ENCODE measurements at places on chromosomes 11 and 22.

DNA sequence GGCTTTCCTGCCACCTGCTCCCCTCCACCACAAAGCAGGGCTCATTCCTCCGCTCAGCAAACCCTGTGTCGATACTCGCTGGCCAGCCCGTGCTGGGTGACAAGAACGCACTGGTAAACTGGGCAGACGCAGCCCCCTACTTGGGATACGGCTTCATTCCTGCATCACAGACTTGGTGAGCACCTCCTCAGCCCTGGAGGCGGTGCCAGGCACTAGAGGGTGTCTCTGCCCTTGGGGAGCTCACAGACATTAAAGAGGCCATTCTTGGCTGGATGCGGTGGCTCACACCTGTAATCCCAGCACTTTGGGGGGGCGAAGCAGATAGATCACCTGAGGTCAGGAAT lies 6.0 kb downstream of the ZDHHC24 start:
- no peak for DNase-seq

GRCh38 chr11:68022531-68022930 lies 8.0 kb upstream of the NDUFS8 start:
- DNase-seq: no peak

- DNase-seq: no peak
Observed at GRCh38 chr11:102238391-102238821, 78.9 kb upstream of the BIRC3 start.

- no peak for DNase-seq
Observed at GRCh38 chr11:111531136-111531535, 9.4 kb upstream of the LAYN start.

- DNase-seq: no peak
Observed at GRCh38 chr11:13344818-13345217, 67.2 kb downstream of the BMAL1 start.

DNA sequence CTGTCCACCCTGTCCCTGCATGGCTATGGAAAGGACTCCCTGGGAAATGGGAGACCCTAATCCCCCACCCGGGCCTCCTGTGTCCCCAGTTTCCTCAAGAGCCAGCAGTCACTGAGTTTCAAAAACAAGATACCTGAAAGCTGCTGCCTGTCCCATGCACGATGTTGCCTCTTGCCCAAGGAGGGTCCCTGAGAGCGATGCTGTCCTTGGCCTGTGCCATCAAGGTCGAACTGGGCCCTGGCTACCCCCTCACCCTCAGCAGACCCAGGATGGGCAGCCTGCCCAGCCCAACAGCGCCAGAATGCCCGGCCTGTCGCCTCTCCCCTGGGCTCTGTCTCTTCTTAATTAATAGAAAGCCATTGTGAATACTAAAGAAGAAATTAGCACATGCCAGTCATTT lies 104.5 kb upstream of the LMO1 start:
- no peak for DNase-seq

DNA sequence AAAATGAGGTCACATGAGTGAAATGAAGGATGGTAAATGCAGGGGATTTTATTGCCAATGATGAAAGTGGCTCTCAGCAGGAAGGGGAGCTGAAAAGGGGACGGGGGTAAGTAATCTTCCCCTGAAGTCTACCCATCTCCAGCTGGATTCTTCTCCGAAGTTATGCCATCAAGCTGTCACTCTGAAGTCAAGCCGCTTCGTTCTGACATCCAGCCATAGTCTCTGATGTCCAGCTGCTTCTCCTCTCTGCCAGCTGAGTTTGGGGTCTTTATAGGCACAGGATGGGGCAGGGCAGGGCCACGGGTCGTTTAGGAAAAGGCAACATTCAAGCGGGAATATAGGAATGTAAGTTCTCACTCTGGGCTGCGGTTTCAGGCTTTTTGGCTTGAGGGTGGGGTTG lies 181.9 kb upstream of the ANO3 start:
- no peak for DNase-seq

- DNase-seq: no peak
Observed at GRCh38 chr11:115707180-115707905, 203.1 kb upstream of the CADM1 start.

- no peak for DNase-seq
Observed at GRCh38 chr11:11025087-11025486, 167.2 kb upstream of the ZBED5 start.

GRCh38 chr11:98277251-98277912 lies 743.4 kb upstream of the CNTN5 start:
- no peak for DNase-seq

DNA sequence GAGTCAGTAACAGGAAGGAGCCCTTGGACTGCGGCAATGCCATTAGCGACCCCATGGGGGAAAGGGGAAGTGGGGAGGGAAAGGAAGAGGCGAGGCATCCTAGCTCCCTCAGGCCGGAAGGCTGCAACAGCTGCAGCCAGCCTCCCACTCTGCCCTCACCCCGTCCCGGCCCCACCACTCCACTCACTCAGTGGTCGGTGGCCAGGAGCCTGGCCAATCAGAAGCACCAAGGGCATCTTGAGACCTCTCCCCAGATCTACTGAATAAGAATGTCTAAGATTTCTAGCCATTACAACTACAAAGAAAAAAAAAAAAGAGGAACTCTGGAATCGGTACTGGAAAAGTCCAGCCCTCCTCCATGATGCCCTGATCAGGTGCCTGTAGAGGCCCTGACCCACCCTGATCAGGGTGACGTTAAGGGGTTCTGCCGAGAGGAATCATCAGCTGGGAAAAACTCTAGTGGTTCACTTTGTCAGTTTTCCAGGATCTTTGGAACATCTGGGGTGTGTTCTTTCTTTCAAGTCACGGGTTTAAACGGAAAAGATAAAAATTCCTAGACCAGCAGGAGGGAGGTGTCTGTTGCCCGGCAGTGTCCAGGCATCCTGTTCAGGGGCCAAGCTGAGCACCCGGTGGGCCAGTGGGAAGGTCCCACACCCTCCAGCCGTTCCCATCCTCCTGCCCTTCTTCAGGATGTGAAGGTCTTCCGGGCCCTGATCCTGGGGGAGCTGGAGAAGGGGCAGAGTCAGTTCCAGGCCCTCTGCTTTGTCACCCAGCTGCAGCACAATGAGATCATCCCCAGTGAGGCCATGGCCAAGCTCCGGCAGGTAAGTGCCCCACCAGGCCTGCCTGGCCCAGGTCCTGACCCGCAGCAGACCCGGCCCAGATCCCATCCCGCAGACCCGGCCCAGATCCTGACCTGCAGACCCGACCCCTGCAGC lies 14.4 kb downstream of the OAF start:
- DNase-seq: no peak

DNA sequence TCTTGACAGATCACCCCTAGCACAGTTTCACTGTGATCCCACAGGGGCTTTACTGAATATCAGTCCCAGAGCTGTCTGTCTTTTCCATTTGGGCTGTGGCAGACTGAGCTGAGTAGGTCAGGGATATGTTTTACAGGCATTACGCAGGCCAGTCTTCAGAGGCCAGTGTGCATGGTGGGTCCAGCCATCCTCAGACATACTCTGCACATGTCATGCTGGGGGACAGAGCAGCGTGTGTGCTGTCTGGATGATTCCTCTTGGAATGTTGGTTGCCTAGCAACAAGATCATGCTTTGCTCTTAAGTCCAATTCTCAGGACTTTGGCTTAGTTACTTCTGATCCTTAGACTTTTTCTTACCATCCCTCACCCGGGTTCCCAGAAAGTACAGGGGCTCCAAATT lies 736.5 kb downstream of the DLG2 start:
- DNase-seq: no peak

- DNase-seq: no peak
Observed at GRCh38 chr11:34680206-34680605, 59.3 kb downstream of the EHF start.

DNA sequence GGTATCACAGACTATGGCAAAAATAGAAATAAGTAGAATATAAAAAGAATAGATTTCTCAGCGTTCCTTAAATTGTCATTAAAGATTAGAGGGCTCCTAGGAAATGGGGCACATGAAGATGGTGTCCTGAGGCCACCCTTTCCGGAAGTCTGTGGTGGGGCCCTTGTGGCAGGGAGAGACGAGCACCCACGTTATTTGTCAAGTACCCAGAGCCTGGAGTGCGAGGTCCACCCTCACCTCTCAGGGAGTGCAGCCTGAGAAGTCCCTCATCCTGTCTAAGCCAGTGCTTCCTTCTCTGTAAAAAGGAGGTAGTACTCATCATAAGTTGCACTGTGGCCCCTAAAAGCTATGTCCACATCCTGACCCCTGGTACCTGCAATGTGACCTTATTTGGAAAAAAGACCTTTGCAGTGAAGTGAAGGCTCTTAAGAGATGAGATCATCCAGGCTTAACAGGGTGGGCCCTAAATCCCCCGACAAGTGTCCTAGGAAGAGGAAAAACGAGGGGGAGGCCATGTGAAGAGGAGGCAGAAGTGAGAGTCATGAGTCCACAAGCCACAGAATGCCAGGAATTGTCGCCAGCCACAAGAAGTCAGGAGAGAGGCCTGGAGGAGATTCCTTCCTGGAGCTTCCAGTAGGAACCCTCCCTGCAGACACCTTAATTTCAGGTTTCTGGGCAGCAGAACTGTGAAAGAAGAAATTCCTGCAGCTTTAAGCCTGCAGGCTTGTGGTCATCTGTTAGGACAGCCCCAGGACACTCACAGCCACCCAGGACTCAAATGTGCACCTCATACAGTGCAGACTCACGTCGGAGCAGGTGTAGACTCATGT lies 76.8 kb upstream of the CCND1 start:
- DNase-seq: no peak

- DNase-seq: no peak
Observed at GRCh38 chr11:36460220-36460619, 49.9 kb downstream of the TRAF6 start.

DNA sequence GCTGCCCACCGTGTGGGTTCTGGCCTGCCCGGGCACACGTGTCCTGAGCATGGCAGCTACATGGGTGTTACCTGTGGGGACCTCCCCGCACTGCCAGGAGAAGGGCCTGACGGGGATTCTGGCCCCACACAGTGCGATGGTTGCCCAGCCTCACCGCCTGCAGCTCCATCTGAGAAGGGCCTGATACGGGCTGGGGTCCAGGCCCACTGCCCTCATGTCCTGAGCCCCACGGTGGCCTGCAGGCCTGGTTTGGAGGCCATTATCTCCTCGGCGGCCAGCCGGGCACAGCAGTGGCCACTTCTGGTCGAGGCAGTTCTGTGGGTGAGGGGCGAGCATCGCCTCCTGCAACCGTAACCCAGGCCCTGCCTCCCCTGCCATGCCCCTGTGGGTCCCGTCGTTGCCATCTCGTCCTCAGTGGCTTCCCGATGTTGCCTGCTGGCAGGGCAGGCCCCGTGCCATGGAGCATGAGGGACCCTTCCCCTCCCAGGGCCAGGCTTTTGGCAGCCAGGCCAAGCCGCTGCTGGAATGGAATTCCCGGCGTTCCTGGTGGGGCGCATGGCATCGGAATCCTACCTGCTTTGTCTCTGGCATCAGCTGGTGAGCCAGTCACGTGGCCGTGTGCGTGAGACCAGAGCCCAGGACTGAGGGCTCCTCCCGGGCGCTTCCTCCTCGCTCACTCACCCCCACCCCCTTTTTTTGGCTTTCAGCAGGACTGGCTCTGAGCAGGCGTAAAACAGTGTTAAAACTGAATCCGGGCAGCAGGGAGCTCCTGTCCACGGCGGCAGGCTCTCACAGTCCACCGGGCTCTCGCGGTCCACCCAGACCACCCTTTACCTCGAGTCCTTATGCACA lies 71.9 kb upstream of the PPARA start:
- peak; percentile 82 for DNase-seq

- DNase-seq: no peak
Observed at GRCh38 chr22:46537946-46538813, 760 bp upstream of the CELSR1 start.

DNA sequence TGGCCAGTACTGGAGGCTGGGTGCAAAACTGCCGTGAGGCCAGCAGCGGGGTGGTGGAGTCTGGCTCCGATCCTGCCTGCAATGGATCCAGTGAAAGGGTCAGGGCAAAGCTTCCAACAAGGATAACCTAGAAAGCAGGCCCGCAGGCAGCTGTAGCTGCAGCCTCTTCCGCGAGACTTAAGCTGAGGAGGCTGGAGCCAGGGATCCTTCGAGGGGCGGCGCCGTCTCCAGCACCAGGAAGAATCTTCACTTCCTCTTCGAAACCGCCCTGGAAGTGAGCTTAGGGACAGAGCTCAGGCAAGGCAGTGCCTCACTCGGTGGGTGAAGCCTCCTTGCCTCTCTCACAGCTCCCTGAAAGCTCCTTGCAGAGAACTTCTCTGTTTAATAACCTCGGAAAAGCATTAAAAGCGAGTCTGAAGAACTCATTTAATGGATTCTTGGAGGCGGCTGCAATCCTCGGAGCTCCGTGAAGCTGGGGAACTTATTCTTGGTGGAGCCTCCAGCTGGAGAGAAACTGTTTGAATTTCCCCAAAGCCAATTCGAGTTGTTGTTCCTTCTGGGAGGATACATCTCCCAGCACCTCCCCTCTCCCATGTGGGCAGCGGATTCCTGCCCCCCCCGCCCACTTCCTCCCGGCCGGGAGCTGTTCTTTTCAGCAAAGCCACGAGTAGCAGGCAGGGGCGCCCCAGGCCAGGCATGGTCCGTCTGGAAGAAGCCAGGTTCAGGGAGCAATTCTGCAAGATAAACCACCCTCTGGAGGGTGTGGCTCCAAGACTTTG lies 169.9 kb downstream of the CTTN start:
- no peak for DNase-seq

- DNase-seq: no peak
Observed at GRCh38 chr22:35630387-35630793, 13.3 kb upstream of the MB start.

GRCh38 chr22:22397875-22398524 lies 110.5 kb downstream of the ZNF280B start:
- no peak for DNase-seq

GRCh38 chr11:95723361-95723942 lies 66.1 kb downstream of the FAM76B start:
- DNase-seq: no peak

- DNase-seq: no peak
Observed at GRCh38 chr22:17472932-17473331, 90.4 kb upstream of the SLC25A18 start.

DNA sequence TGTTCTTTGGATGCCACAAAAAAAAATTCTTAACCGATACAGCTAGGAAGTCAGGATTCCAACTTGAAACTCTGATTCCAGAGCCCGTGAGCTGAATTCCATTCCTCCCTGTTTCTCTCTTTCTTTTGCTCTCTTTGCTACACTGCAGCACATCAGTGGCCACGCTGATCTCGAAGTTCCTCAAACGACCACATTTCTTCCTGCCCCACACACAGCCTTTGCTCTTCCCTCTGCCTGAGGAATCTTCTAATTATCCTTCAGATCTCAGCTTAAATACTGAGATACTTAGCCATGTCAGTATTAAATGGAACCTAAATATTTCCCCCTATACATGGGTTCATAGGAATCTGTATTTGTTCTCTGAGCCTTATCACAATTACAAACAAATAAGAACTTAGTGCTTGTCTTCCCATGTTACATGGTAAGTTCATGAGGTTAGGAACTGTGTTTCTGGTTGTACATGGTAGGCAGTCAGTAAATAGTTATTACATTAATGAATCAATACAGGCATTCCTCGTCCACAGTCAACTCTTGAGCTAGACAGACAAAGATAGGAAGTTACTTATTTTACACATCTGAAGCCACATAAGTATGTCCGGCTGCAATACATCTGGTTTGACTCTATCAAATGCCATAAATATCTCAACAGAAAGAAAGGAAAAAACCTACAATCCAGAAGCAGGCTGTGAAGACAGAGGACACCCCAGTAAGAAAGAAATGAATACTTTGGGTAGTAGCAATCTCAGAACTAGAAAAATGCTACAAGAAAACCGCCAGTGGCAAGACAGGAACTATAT lies 86.6 kb downstream of the MAML2 start:
- DNase-seq: no peak

All from NCI-H2081 (cell line).